Kidney epithelial cell (primary cell): ENCODE measurements at places on chromosomes 7 and 10.

- no peak for DNase-seq
Observed at GRCh38 chr10:63689768-63690167, 168.6 kb downstream of the REEP3 start.

- no peak for DNase-seq
Observed at GRCh38 chr7:100171840-100172239, 3.4 kb upstream of the GAL3ST4 start.

DNA sequence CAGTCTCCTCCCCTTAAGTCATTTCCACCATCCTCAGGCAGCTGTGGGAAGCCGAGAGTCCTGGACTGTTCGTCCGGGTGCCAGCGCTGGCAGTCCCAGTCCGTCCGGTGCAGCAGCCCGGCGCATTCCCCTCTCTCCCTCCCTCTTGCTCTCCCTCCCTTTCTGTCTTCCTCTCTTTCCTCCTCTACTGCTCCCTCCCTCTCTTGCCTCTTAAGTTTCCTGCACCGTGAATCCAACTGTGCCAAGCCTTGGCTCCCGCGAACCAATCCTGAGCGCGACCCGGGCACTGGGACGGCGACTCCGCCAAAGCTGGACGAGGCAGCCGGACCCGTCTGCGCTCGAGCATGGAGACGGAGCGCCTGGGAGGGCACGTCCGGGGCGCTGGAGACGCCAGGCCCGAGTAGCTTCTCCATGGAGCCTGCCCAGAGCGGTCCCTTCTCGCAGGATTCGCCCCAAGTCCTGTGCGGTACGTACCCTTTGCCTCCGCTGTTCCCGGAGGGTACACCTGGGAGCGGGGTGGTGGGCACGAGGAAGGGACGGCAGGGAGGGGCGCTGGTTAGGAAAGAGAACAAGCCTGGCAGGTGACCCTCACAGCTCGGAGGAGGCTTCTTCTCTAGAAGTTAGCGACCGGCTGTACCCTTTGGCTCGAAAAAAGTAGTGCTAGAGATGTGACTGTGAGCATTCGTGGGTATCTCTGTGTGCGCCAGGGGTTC lies 1.0 kb downstream of the NXPH1 start:
- no peak for DNase-seq

GRCh38 chr7:33452805-33453502 lies 323.6 kb downstream of the BBS9 start:
- no peak for DNase-seq

- DNase-seq: no peak
Observed at GRCh38 chr10:15069230-15069629, 19.3 kb downstream of the ACBD7 start.

DNA sequence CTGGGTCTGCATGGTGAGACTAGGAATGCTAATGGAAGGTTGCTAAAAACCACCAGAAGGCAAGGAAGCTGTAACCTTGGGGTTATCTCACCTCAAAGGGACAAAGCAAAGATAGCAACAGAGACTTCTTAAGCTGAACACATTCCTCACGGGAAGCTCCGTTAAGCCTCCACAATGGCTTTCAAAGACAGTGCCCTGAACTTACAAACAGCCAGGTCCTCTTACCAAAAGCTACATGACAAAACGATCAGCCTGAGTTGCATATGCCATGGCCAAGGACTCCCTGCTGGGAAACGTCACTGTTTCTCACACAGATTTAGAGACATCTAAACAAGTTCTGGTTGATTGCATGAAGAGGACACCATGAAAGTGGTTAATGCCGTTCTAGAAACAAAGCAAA lies 52.7 kb downstream of the HTR5A start:
- DNase-seq: no peak

DNA sequence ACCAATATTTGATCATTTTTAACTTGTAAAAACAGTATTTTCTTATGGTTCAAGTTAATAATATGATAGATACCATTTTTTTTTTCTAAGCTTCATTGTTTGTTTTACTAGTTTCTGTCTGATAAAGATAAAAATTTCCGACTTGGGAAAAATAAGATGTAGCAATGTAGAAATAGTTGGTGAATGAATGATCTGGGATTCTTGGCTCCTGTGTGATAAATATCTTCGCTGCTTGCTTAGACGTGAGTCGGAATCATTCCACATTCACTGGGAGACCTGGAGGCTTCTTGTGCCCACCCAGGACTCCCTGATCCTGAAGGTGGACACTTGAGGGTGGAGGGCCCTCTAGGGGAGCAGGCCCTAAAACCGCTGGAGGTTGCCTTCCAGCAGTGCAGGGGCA lies 47.9 kb downstream of the EXOC4 start:
- DNase-seq: no peak
